ENCODE measurements at places on chromosomes 11 and 22. TPM values are rescaled to one million over a fixed set of nuclear protein-coding genes. Genes with fewer than 3 reads are reported as not detected.

DNA sequence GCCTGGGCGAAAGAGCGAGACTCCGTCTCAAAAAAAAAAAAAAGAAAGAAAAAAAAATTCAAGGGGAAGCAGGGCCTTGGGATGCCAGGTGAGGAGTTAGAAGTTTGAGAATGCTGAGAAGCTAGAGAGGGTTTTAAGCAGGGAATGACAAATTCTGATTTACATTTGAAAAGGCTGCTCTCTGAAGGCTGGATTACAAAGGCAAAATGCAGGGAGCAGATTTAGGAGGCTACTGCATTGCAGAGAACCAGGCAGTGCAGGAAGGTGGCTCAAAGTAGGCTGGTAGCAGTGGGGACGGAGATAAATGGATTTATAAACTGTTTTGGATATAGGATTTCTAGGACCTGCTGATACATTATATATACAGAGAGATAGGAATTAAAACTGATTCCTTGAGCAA is 66.6 kb downstream of the KCNC1 start:
- no peak for DNase-seq

GRCh38 chr11:16018931-16019330 is 337.4 kb downstream of the SOX6 start:
- DNase-seq = no peak

- no peak for DNase-seq
Measured at GRCh38 chr11:294780-295179, 4.5 kb downstream of the IFITM5 start.

- DNase-seq = no peak
Measured at GRCh38 chr11:83056204-83056603, 15.5 kb downstream of the RAB30 start.

GRCh38 chr22:50702261-50702671 is 29.6 kb downstream of the SHANK3 start:
- DNase-seq = no peak

- DNase-seq = no peak
Measured at GRCh38 chr11:46072172-46072964, 48.9 kb downstream of the PHF21A start.

GRCh38 chr11:1388763-1389102 is 1.0 kb upstream of the BRSK2 start:
- no peak for DNase-seq

Gene GNG3
- 0.73 TPM for polyA plus RNA-seq

DNA sequence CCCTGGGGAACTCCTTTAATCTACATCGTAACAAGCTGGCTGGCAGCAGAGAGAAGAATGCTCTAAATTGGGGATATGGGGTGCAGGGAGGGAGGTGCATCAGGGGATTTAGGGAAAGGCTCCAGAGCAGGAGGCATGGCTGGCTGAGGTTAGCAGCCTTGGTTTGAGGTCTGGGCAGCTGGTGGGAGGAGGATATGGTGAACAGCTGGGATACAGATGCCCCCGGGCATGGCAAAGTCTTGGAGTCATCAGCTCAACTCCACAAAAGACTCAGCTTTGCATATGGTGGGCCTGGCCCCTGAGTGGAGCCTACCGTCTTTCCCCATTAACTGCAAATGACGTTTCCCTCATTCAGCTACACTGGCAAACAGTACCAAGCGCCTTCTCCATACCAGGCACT is 5.4 kb downstream of the FAM83F start:
- no peak for DNase-seq

- no peak for DNase-seq
Measured at GRCh38 chr11:129636926-129637325, 178.7 kb upstream of the TMEM45B start.

Gene TEX54
- 0.37 TPM for polyA plus RNA-seq

Gene OR5D13
- polyA plus RNA-seq = not detected

GRCh38 chr11:72752088-72752914 is at the start of gene ARAP1:
ARAP1 (minus strand) TSS chr11:72752408; CDS start chr11:72727128, 25,280 bp downstream.
- peak; percentile 74 for DNase-seq

- no peak for DNase-seq
Measured at GRCh38 chr11:83037877-83038276, 33.8 kb downstream of the RAB30 start.

Gene CYTH4
- 4.7 TPM for polyA plus RNA-seq

GRCh38 chr22:20436768-20437612 is 635 bp downstream of the SCARF2 start:
- DNase-seq = no peak

Gene MAPK8IP1
- polyA plus RNA-seq = 13.7 TPM

- DNase-seq = no peak
Measured at GRCh38 chr11:126080161-126080941, 17.7 kb upstream of the CDON start.
